ENCODE measurements at places on chromosomes 11 and 22.

- DNase-seq, result no peak
These were observed 28.7 kb upstream of the PICK1 start for GRCh38 chr22:38028344-38029130.

- DNase-seq, result no peak
These were observed 32.7 kb downstream of the P4HA3 start for GRCh38 chr11:74278721-74279161.

GRCh38 chr11:118878163-118878563 lies 5.5 kb upstream of the CXCR5 start:
- DNase-seq, result no peak

- DNase-seq, result no peak
These were observed 1032.7 kb upstream of the TENM4 start for GRCh38 chr11:80473562-80473961.

DNA sequence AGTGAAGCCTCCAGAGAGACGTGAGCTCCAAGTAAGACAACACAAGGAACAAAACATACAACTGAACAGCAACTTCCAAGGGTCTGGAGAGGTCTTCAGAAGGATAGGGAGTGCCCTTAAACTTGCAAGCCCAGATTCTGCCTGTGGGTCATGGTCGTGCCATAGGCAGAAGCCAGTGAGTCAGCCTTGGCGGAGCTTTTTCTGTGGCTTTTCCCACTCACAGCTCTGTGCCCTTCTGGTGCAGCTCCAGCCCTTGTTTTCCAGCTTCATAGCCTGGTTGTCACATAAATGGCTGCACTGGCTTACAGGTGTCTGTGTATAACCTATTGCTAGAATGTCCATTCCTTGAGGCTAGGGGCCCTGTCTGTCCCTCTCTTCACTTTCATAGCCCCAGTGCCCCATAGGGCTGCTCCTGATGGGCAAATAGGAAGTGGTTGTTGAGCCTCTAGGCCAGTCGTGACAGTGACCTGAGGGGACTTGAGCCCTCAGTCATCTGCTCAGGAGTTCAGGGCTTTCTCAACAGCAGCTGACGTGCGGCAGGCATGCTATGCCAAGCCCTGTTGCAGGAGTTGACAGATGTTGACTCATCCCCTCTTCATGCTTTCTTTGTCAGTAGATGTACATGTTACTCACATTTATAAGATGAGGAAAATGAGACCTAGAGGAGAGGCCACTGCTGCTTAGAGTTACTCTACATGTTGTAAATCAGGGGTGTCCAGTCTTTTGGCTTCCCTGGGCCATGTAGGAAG lies 7.4 kb downstream of the MED15 start:
- no peak for DNase-seq

DNA sequence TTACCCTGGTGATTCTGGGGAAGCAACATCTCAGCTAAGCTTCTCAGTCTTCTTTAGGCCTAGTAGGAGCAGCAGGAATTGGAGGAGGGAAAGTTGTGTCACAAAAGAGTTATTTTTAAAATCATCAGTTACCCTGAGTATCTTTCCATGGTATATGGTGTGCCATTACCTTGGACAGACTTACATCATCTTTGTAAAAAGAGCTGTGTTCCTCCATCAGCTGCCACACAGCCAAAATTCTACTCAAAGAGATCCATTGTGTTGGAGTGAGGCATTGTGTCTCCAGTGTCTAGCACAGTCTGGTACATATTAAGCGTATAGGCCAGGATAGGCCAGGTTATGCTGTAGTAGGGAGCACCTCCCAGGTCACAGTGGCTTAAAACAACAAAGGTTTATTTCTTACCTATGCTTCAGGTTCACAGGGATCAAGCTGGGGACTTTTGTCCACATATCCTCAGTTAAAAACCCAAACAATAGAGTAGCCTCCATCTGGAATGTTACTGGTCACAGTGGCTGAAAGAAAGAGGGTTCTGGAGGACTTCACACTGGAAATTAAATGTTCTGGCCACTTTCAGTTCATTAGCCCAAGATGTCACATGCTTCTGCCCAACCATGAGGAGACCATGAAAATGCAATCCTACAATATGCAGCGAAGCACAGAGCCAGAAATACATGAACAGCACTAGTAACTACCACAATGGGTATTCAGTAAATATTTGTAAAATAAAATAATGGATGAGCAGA lies 9.9 kb upstream of the TMPRSS5 start:
- no peak for DNase-seq

GRCh38 chr22:48376428-48376827 lies 1451.2 kb downstream of the BRD1 start:
- DNase-seq, result no peak

DNA sequence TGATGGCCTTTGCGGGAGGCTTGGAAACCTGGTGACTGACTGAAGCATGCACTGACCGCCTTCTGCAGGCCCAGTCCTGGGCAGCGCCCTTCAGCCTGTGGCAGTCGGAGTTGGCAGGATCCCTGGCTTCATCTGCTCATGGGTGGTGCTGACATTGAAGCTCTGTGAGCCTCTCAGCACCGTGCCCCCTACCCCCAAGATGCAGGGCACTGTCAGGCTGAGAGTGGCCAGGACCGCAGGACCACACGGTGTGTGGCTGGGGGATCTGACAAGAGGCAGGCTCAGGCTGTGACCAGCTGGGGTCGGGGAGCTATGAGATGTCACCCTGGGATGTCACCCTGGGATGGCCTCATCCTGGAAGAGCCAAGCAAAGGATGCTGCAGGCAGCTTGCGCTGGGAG lies 32.7 kb downstream of the TBC1D22A start:
- no peak for DNase-seq

DNA sequence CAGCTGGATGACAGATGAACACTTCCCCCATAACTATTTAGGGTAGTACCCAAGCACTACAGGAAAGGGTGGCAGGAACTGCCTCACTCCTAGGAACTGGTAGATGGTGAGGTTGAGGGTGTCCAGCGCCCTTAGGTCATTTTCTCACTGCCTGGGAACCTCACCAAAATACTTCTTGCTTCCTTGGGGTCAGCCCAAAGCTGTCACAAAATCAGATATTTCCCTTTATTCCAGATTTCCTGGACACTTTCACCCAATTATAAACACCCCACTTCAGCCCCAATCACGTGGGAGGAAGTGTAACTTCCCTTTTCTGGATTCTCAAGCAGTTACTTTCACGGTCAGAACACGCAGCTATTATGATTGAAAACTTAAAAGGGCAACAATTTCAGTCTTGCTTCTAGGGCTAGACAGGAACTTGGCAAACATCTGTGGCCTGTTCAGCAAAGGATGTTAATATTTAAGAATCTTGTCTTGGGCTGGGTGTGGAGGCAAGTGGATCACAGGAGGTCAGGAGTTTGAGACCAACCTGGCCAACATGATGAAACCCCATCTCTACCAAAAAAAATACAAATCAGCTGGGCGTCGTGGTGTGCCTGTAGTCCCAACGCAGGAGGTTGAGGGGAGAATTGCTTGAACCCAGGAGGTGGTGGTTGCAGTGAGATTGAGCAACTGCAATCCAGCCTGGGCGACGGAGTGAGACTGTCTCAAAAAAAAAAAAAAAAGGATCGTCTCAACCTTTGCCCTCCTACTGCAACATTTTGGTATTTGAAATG lies 4.0 kb downstream of the FTH1 start:
- no peak for DNase-seq

DNA sequence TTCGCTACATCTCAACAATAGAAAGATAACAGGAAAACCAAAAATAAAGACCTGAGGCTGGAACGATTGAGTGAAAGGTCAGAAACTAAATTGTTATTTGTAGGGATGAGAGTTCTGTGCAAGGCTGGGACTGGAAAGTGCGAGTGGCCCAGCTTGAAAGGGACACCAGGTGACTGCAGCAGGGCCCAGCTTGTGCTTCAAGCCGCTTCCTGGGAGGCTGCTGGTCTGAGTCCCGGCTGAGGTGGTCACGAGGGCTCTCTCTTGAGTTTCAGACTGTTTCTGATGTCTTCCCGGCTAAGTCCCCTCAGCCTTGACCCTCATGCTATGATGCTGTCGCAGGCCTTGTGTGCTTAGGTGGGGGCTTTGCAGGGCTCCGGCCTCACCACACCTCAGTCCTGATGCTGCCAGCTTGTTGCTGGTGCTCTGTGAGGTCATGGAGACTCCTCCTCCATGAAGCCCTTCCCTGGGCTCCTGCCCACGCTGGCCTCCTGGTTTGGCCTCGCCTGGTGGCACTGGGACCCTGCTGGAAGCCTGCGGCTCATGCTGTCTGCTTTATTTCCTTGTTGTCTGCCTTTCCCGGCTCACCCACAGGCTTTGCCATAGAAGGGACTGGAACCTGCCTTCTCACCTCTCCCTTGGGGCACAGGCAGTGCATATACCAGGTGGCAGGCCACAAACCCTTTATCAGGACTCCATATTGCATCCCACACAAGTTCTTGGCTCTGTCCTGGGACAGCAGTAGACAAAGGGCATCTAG lies 4.0 kb downstream of the BANF1 start:
- no peak for DNase-seq

GRCh38 chr11:131474947-131475346 lies 104.5 kb downstream of the NTM start:
- no peak for DNase-seq

DNA sequence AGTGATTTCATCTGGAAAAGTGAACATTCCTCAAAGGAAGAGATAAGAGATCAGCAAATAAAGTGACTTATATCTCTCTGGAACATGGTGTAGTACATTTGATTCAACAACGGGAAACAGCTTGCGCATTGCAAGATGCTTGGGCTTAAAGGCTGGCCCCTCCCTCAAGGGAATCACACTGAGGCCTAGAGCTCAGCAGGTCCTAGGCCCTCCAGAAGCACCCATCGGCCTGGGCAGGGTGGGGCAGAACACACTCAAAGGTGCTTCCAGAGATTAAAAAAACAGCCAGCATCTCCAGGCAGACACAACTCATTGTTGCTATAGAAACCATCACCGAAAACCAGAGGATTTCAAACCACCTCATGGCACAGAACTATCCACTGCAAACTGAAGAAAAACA lies 69.0 kb upstream of the ARFGAP3 start:
- DNase-seq, result no peak

DNA sequence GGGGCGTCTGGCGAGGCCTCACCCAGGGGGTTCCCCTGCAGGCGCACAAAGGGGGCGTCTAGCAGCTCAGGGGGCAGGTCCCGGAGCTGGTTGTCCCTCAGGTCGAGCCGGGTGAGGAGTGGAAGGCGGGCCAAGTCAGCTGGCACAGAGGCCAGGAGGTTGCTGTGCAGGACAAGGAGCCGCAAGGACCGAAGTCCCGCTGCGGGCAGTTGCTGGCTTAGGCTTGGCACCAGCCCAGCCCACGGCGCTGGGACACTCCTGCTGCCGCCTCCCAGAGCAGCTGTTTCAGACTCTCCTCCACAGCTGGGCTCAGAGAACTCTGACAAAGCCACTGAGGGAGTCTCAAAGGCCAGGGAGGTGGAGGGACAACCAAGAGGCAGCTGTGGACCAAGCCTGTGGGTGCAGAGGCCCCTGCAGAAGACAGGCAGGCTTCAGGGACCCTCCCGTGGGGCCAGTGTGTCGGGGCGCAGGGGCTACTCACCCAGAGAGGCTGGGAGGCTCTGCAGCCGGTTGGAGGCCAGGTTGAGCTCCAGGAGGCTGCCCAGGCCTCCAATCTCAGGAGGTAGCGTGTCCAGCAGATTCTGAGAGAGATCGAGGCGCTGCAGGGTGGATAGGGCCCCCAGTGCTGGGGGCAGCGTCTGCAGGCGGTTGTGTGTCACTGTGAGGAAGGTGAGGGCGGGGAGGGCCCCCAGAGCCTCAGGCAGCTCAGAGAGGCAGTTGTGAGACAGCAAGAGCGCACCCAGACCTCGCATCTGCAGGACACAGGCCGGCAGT lies 2.2 kb downstream of the PIDD1 start:
- no peak for DNase-seq

DNA sequence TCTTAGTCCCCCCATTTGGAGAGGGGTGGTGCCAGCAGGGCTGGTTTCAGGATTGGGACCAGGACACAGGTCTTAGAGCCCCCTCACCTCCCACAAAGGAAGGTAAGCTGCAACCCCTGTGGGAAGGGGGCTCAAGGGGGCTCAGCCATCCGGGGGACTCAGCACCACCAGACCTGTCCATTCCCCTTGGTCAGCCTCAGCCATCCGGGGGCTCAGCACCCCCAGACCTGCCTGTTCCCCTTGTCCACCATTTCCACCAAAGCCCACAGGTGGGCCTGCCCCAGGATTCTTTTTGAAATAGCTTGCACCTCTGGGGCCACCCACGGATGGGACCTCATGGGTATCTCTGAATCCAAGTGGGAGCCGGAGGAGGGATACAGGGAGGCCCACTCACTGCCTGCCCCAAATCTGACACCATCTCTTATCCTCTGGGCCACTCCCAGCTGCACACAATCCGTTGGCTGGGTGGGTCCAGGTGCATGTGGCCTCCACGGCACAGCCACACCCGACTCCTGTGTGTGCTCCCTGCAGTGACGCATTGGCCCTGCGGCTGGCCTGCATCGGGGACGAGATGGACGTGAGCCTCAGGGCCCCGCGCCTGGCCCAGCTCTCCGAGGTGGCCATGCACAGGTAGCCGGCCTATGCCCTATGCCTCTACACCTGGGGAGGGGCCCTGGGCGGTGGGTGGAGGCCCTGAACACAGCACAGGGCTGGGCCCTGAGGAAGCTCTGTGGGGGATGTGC lies 15.9 kb downstream of the MCAT start:
- no peak for DNase-seq

DNA sequence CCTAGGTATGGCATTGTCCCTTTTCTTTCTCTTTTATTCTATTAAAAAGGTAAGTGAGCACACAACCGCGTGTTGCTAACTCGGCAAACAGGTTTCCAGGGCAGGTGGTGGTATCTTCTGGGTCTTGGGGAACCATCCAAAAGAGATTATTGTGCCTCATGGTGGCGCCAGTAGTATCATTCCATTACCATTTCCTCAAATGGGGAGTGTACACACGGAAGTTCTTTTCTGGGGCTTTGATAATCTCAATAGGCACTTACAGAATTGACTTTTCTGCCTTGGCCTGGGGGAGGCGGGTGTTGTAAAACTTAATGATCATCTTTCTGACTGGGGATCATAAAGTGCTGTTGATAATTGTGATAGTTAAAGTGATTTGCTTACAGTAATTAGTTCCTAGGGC lies 234.1 kb downstream of the KIRREL3 start:
- no peak for DNase-seq

DNA sequence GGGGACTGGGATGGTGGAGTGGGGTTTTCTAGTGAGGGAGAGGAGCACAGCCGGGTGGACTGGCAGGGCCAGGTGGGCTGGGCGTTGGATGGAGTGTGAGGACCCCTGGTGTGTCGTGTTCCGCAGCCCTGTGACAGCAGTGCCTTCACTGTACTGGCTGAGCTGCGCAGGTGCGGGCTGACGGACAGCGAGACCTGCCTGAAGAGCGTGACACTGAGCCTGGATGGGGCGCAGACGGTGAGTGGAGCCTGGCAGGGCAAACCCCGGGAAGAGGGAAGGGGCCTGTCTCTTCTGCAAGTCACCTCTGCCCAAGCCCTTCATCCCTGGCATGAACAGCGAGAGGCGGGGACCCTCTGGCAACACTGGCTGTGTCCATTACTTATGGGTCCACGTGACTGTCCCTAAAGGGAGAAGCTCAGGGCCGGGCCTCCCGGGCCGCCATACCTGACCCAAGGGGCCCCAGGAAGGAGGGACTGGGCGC lies 10.0 kb downstream of the MUC5AC start:
- no peak for DNase-seq

- no peak for DNase-seq
These were observed 14.1 kb downstream of the DERL3 start for GRCh38 chr22:23824476-23825245.

GRCh38 chr11:125941267-125941618 lies 4.6 kb upstream of the VSIG10L2 start:
- DNase-seq, result no peak

Data from activated CD8-positive, alpha-beta memory T cell treated with anti-CD3 and anti-CD28 coated beads for 4 hours (primary cell).